ENCODE measurements at places on chromosomes 4 and X. TPM values are rescaled to one million over a fixed set of nuclear protein-coding genes. Genes with fewer than 3 reads are reported as not detected.

SLC6A14 gene
- total RNA-seq = 0.21 TPM

ASMT gene
- 0.48 TPM for total RNA-seq

DNA sequence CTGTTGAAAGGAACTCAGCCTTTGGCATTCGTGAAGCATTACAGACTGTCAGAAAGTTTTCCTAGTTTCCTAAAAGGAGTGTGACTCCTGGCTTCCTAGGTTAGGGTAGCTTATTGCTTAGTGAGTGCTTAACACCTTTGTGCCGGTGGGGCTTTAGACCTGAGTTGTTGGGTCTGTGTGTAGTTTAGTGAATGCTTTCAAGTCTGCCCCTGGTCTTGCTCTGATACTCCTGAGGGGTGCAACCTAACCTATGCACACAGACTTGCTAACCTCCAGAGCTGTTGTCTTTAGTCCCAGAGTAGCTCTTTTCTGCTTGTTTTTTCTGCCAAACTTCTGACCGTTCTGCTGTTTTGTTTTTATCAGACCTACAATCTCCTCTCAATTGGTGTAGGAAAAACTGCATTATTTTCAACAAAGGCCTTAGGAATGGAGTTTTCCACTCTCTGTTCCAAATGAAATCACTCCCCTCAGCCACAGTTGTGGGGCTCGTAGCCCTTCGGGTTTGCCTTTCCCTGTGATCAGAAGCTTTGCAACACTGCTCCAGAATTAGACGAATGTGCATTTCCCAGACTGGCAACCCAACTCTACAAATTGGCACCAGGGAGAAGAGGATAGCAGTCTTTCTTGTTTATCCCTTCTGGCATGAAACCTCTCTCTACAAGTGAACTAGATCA is 1399.1 kb upstream of the PCDH7 start:
- DNase-seq = no peak

- DNase-seq = no peak
Observed at GRCh38 chr4:141801558-141801957, 165.2 kb downstream of the IL15 start.

ADGRL3 gene
- total RNA-seq = not detected

DNA sequence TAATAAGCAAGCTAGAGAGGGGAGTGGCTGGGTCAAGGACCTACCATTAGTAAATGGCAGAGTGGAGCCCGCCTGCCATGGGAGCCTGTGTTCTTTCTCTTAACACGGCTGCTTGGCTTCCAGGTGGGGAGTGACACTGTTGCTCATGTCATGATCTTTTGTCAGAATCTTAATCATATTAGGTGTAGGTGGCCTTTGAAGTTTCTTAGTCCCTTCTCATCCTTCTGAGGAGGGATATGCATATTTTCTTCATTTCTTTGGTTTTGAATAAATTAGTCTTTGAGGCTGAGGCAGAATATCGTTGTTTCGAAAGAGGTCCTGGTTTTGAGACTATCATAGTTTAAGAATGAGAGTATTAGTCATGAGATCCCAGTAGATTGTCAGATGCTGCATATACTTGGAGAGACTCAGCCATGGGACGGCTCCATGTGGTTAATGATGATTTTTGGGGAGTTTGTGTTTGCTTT is 28.9 kb downstream of the SNX25 start:
- DNase-seq = no peak

GRCh38 chrX:74249963-74250362 is 54.0 kb upstream of the ZCCHC13 start:
- no peak for DNase-seq

DNA sequence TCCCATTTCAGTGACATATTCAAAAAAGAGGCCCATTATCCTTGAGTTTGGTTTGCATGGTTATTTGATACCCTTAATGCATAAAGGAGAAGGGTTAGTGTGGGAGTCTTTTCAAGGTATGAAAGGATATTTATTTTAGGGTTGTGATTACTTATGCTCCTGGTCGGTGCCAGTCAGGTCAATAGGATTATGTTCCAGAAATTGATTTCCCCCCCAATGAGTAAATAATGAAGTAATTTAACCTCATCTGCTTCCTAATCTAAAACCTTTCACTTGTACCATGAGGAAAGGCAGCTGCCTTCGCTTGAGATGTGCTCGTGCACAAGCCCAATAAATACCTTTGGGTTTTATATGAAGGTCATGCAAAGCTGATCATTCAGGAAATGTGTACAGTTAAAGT is 55.0 kb upstream of the NR0B1 start:
- no peak for DNase-seq

UBA1 gene
- total RNA-seq = 254 TPM

- no peak for DNase-seq
Observed at GRCh38 chr4:91099666-91100065, 972.5 kb downstream of the CCSER1 start.

GPRIN3 gene
- 7.4 TPM for total RNA-seq

- DNase-seq = no peak
Observed at GRCh38 chr4:8542776-8543525, 37.2 kb upstream of the GPR78 start.

GRCh38 chr4:8350352-8350751 is 80.8 kb downstream of the HTRA3 start:
- no peak for DNase-seq

Measured in activated T-cell treated with anti-CD3 and anti-CD28 coated beads, Interleukin-2, amount 50 U/mL, for 4 hours (primary cell).